Fibroblast of lung (primary cell): ENCODE measurements at places on chromosomes 7 and 10. TPM values are rescaled to one million over a fixed set of nuclear protein-coding genes. Genes with fewer than 3 reads are reported as not detected.

The STAM gene
- 21.6 and 27.9 TPM in 2 replicates for total RNA-seq

The NPSR1 gene
- total RNA-seq: not detected in 2 replicates

The C10orf62 gene
- not detected in 2 replicates for total RNA-seq

The LRIT1 gene
- not detected in 2 replicates for total RNA-seq

The GIMAP6 gene
- total RNA-seq: under 0.01 TPM in 1 of 2 replicates, not detected in the other

The ADIRF gene
- 119 and 142 TPM in 2 replicates for total RNA-seq

The TBX20 gene
- total RNA-seq: not detected in 2 replicates

The CAMK2B gene
- 0.17 and 0.26 TPM in 2 replicates for total RNA-seq

The SORCS3 gene
- total RNA-seq: not detected in 2 replicates

The BAMBI gene
- total RNA-seq: 4.6 and 5.6 TPM in 2 replicates

The HABP2 gene
- total RNA-seq: not detected in 2 replicates

The FAS gene
- total RNA-seq: 95.8 and 124 TPM in 2 replicates

The FANK1 gene
- 0.83 and 2.6 TPM in 2 replicates for total RNA-seq

The ARHGEF35 gene
- 0.51 and 5.4 TPM in 2 replicates for total RNA-seq

The CDK14 gene
- 36.0 and 41.1 TPM in 2 replicates for total RNA-seq

The CCDC136 gene
- 4.9 and 12.1 TPM in 2 replicates for total RNA-seq

The OR2A5 gene
- not detected in 2 replicates for total RNA-seq

The SPDYE1 gene
- under 0.01 TPM in 1 of 2 replicates, not detected in the other for total RNA-seq

The KRIT1 gene
- 45.7 and 53.0 TPM in 2 replicates for total RNA-seq

The ATG9B gene
- total RNA-seq: under 0.01 TPM in 1 of 2 replicates, not detected in the other

The HMX2 gene
- not detected in 2 replicates for total RNA-seq

The KEL gene
- under 0.01 TPM in 1 of 2 replicates, not detected in the other for total RNA-seq

The CFAP58 gene
- 0.26 and 0.33 TPM in 2 replicates for total RNA-seq

The SLC13A1 gene
- not detected in 2 replicates for total RNA-seq

The SPAG6 gene
- under 0.01 TPM in 1 of 2 replicates, not detected in the other for total RNA-seq

The CNPY1 gene
- total RNA-seq: not detected in 2 replicates

The NEBL gene
- total RNA-seq: 0.33 and 1.3 TPM in 2 replicates

The LAMB1 gene
- 440 and 516 TPM in 2 replicates for total RNA-seq

The NEUROG3 gene
- not detected in 2 replicates for total RNA-seq

The PSD gene
- 5.3 and 6.9 TPM in 2 replicates for total RNA-seq

The CHAT gene
- not detected in 2 replicates for total RNA-seq

The PRF1 gene
- not detected in 2 replicates for total RNA-seq

The CPA5 gene
- total RNA-seq: not detected in 2 replicates

The ANKRD2 gene
- 1.8 TPM in 2 replicates for total RNA-seq

The PUS7 gene
- total RNA-seq: 8.8 and 14.9 TPM in 2 replicates

The ICA1 gene
- under 0.01 and 0.17 TPM in 2 replicates for total RNA-seq

The ANK3 gene
- total RNA-seq: 0.50 and 1.3 TPM in 2 replicates

The LANCL2 gene
- total RNA-seq: 4.4 and 8.9 TPM in 2 replicates

The IKZF1 gene
- total RNA-seq: under 0.01 TPM in 1 of 2 replicates, not detected in the other

The SLC39A12 gene
- total RNA-seq: not detected in 2 replicates

The SEMA3E gene
- total RNA-seq: 1.5 and 2.0 TPM in 2 replicates

The GARIN1A gene
- total RNA-seq: 0.51 and 1.5 TPM in 2 replicates

The KIF20B gene
- 6.7 and 9.2 TPM in 2 replicates for total RNA-seq

The PLXDC2 gene
- 5.1 and 12.3 TPM in 2 replicates for total RNA-seq

The CLRN3 gene
- not detected in 2 replicates for total RNA-seq

The YWHAG gene
- total RNA-seq: 54.2 and 68.4 TPM in 2 replicates

The HKDC1 gene
- 1.8 and 2.1 TPM in 2 replicates for total RNA-seq

The MMP21 gene
- 0.17 and 0.26 TPM in 2 replicates for total RNA-seq

The EMX2 gene
- not detected in 2 replicates for total RNA-seq

The TFR2 gene
- total RNA-seq: under 0.01 TPM in 1 of 2 replicates, not detected in the other

The GPR158 gene
- total RNA-seq: under 0.01 and 0.33 TPM in 2 replicates

The CCZ1B gene
- total RNA-seq: 40.1 and 44.4 TPM in 2 replicates

The METTL27 gene
- 4.9 and 15.7 TPM in 2 replicates for total RNA-seq

The CLEC2L gene
- total RNA-seq: not detected in 2 replicates

The AKR1C4 gene
- total RNA-seq: not detected in 2 replicates

The ACSL5 gene
- total RNA-seq: 1.7 and 4.6 TPM in 2 replicates

The SCART1 gene
- total RNA-seq: 1.3 and 2.5 TPM in 2 replicates
